ENCODE measurements at places on chromosomes 4 and X.

- peak; percentile 52 for DNase-seq
These were observed 529.9 kb downstream of the MID1IP1 start for GRCh38 chrX:39331082-39331704.

DNA sequence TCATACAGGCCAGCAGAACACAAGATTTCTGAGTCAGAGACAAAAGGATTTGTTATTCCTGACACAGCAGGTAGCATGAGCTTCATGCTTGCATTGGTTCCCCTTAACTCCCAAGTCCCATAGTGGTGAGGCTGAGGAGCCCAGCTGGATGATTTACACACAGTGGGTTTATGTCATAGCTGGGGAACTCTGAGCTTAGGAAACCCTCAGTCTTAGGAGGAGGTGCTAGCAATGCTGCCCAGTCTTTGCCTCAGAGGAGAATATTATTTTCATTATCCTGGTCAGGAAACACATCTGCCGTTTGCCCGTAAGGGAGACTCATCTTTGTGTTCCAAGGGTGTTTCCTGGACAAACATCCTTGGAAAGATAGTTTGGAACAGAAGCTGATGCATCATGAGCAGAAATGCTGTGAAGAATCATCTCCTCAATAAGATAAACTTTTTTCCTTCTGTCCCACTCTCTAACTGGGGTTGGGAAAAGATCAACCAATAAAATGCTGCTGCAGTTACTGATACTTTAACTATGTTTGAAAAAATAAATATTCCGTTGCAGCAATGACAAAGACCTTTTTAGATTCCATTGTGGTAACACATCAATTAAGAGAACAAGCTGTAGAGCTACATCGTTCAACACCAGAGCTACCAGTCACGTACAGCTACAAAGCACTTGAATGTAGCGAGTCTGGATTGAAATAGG is 146.8 kb downstream of the DCLK2 start:
- no peak for DNase-seq

GRCh38 chr4:53714236-53715140 is 123.2 kb upstream of the LNX1 start:
- no peak for DNase-seq

GRCh38 chr4:86130160-86130933 is 229.5 kb downstream of the MAPK10 start:
- no peak for DNase-seq

DNA sequence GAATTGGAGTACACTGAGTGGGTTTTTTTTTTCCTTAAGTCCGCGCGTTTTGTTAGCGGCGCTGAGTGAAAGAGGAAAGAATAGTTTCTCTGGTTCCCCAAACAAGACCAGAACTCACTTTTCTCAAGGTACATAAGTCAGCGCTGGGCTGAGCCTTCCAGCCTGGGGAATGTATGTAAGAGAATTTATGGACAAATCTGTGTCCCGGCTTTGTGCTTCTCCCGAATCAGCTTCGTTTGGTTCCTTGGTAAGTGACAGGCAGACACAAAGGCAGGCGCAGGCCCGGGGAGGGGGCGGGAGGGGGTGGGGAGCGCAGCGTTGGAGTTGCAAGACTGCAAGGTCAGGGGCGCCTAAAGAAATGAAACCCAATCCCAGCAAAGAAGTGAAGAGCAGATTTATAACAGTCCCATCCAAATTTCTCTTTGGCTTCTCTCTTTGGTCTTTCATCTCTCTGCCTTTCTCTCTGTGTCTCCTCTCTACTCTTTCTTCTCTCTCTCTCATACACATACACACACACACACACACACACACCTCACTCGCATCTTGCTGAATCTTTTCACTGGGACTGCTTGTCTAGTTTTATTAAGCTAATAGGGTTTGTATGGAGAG is 981 bp downstream of the TET2 start:
- peak; percentile 26 for DNase-seq

DNA sequence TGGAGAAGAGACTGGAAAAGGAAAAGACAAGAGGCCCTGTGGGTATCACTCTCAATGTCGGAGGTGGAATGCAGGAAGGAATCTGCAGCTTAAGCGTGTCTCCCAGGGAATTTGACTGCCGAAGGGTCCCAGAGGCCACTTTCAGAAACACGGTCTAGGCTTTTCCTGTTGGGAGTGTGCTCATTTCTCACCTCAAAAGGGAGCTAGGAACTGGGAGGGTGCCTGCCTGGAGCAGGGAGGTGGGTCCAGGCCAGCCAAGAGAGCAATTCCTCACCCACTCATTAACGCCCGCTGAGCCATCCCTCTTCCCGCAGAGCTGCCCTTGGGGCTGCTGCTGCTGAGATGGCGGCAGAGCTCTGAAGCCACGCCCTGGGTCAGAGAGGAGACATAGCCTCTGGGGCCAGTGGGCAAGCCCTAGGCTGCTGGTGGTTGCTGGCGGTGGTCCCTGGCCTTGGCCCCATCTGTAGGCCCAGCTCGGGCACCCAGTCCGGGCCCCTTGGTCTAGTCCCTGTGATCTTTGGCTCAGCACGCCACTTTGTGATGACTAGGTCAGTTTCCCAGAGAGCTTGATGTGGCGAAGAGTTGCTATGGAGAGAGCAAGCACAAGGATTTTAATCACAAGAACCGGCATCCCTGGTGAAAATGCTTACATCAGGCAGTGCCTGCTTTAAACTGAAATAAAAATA is 4.1 kb downstream of the ZNF185 start:
- no peak for DNase-seq

All from activated T-cell treated with anti-CD3 and anti-CD28 coated beads, Interleukin-2, amount 50 U/mL, for 72 hours (primary cell).